Gastrocnemius medialis (tissue), 4 donors: ENCODE measurements at places on chromosomes 11 and 22. TPM values are rescaled to one million over a fixed set of nuclear protein-coding genes. Genes with fewer than 3 reads are reported as not detected.

GRCh38 chr22:36911887-36912661 lies 1.4 kb upstream of the CSF2RB start:
- no peak overlapping the region for H3K4me3 ChIP-seq
- no peak overlapping the region for H3K27ac ChIP-seq
- no peaks in the 10 kb centered on the region for H3K36me3 ChIP-seq
- no peaks in the 10 kb centered on the region for H3K27me3 ChIP-seq
- no peak for DNase-seq

- DNase-seq: no peak
- no peaks in the 10 kb centered on the region for H3K27me3 ChIP-seq
- no peaks in the 10 kb centered on the region for H3K36me3 ChIP-seq
These were observed 155.7 kb downstream of the AASDHPPT start for GRCh38 chr11:106233191-106233590.

Gene MAFF
- total RNA-seq: 25.5 TPM

Gene CLMP
- total RNA-seq: 2.3 TPM

Gene CBX7
- 52.4 TPM for total RNA-seq

DNA sequence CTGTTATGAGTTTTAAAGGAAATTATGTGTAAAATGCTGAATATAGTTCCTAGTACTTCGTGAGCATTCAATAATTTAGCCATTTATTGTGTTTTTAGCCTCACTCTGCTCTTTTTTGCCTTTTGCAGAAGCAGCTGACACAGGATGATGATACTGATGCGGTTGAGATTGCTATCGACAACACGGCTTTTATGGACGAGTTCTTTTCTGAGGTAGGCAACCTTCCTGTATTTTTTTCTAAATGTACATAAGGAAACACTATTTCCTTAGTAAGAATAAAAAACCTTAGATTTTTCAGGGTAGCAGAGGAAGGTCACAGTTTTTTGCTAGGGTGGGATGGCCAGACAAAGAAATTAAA lies 17.9 kb downstream of the STX3 start:
- no peaks in the 10 kb centered on the region for H3K27me3 ChIP-seq
- peaks cover 12% of the 10 kb centered on the region for H3K4me1 ChIP-seq
- peaks cover 22% of the 10 kb centered on the region for H3K36me3 ChIP-seq
- DNase-seq: no peak

DNA sequence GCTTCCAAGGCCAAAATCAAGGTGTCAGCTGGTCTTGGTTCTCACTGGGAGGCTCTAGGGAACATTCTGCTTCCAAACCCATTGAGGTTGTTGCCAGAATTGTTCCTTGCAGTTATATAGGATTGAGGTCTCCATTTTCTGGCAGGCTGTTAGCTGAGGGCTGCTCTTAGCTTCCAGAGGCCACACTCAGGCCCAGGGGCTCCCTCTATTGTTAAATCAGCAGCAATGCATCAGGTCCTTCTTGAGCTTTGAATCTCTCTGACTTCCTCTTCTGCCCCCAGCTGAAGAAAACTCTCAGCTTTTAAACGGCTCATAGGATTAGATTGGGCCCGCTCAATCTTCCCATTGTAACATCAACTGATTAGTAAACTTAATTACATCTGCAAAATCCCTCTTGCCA lies 39.3 kb upstream of the BSX start:
- H3K4me1 ChIP-seq: no peaks in the 10 kb centered on the region
- no peaks in the 10 kb centered on the region for H3K27me3 ChIP-seq
- H3K36me3 ChIP-seq: no peaks in the 10 kb centered on the region
- no peak for DNase-seq
- H3K27ac ChIP-seq: no peak overlapping the region

GRCh38 chr11:64739871-64740270 lies 4.1 kb downstream of the RASGRP2 start:
- no peak overlapping the region for H3K4me3 ChIP-seq
- H3K27ac ChIP-seq: no peak overlapping the region
- peaks cover 11% of the 10 kb centered on the region for H3K4me1 ChIP-seq
- no peaks in the 10 kb centered on the region for H3K36me3 ChIP-seq
- H3K27me3 ChIP-seq: no peaks in the 10 kb centered on the region
- no peak for DNase-seq

DNA sequence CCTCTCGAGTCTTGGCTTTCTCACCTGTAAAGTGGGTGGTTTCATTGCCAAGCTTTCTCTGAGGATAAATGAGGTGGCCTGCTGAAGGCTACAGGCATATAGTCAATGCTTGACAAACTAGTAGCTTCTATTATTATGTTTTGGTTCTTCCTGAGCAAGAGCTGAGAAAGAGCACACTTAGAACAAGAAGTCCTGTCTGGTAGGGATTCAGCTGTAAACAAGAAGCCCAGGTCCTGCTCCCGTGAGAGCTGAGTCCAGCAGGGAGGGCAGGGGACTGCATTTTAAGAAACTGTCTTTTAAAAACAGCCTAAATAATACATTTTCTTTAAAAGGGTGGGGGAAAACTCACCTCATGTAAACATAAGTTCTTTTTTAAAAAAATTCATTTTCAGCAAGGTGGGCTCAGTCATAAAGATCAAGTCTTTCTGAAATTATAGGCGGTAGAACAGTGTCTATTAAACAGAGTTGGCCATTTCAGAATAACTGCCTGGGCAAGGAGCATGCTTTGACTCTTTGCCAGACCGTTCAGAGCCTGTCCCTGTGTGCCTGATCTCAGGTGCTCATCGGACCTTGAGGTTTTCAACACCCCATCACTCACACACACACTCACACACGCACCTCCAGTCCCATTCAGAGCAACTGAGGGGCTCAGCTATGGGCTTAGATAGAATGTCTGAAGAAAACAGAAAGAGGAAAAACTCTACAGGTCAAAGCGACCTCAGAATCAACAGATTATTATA lies 29.2 kb upstream of the MYO18B start:
- DNase-seq: peak; percentile 20
- no peaks in the 10 kb centered on the region for H3K36me3 ChIP-seq
- peak overlapping the region; percentile 42 for H3K27ac ChIP-seq
- H3K27me3 ChIP-seq: no peaks in the 10 kb centered on the region

- H3K36me3 ChIP-seq: no peaks in the 10 kb centered on the region
- H3K27ac ChIP-seq: no peak overlapping the region
- no peak overlapping the region for H3K4me3 ChIP-seq
- peaks cover 4% of the 10 kb centered on the region for H3K4me1 ChIP-seq
- H3K27me3 ChIP-seq: no peaks in the 10 kb centered on the region
These were observed 16.9 kb downstream of the LMO2 start for GRCh38 chr11:33874910-33875490.

GRCh38 chr11:102580185-102580951 lies 44.8 kb downstream of the MMP20 start:
- H3K27me3 ChIP-seq: no peaks in the 10 kb centered on the region
- H3K27ac ChIP-seq: no peak overlapping the region
- DNase-seq: no peak
- H3K4me3 ChIP-seq: no peak overlapping the region
- no peaks in the 10 kb centered on the region for H3K4me1 ChIP-seq
- no peaks in the 10 kb centered on the region for H3K36me3 ChIP-seq

Gene MYRF
- not detected for total RNA-seq

DNA sequence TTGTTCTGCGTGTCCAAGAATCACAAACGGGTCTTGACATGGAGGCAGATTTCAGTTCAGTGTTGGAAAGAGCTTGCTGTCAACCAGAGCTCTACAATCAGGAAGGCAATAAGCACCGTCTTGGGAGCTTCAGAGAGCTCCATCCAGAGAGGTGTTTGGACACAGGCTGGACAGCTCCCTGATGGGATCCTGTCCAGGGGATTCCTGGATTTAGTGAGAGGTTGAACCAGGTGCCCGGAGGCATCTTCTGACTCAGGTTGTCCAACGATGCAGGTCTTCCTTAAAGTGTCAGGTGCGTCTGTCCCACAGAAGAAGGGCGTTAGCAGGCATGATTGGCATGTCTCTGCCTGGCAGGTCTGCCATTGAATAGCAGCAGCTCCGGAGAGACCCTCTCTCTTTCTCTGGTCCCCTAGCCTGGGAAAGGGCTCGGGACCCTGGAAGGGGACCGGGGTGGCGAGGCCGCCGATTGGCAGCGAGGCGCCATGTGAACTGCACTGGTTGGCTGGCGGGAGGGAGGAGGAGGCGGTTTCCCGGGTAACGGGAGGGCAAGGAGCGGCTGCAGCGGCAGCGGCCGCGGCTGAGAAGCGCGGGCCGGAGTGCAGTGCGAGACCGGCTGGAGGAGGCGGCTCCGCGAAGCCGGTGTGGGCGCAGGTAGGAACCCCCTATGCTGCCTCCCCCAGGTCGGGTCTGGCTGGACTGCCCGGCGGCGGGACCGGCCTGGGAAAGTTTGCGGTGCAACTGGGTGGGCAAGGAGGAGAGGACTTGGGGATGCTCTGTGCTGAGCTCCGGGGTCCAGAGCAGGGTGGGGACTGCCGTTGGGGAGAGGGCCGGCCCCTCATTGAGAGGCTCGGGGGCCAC lies 104.1 kb upstream of the E2F8 start:
- H3K27me3 ChIP-seq: peaks cover 60% of the 10 kb centered on the region
- H3K4me3 ChIP-seq: peak overlapping the region; percentile 49

DNA sequence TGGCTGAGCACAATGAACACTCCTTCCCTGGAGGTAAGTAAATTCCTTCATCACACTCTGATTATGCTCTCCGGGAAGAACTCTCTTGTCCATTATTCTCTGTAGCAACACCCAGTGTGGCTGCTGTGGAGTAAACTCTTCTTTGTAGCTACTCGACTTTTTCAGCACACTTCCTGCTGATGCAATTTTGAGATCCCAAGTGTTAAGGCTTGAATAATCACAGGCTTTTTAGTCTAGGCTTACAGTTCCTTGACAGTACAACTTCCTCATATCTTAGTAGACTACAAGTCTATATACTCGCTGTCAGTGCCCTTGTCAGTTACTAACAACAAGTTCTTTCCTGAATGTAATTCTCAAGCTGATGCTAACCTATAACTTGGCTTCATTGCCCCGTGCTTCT lies 301.8 kb upstream of the API5 start:
- no peak overlapping the region for H3K4me3 ChIP-seq
- H3K27ac ChIP-seq: no peak overlapping the region
- no peaks in the 10 kb centered on the region for H3K4me1 ChIP-seq
- H3K27me3 ChIP-seq: no peaks in the 10 kb centered on the region
- DNase-seq: no peak

Gene OR4A16
- not detected for total RNA-seq

Gene MMP11
- total RNA-seq: 3.6 TPM

DNA sequence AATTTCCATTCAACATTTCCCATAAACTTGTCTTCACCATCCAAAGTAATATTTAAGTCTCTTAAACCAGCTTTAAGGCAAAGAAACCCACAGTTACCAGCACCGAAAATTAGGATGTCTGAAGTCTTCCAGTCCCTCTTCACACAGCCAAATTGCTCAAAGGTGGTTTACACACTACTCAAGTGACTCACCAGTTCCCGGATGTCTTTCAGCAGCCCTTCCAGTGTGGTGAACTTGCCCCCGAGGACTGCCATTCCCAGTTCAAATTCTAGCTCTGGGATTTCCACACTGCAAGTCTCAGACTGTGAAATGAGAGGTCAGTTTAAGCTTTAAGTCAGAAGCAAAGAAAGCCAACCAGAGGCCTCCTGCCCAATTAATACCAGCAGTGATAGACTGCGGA lies 5.1 kb downstream of the ZPR1 start:
- no peak for DNase-seq
- H3K4me1 ChIP-seq: peaks cover 9% of the 10 kb centered on the region
- no peak overlapping the region for H3K4me3 ChIP-seq

DNA sequence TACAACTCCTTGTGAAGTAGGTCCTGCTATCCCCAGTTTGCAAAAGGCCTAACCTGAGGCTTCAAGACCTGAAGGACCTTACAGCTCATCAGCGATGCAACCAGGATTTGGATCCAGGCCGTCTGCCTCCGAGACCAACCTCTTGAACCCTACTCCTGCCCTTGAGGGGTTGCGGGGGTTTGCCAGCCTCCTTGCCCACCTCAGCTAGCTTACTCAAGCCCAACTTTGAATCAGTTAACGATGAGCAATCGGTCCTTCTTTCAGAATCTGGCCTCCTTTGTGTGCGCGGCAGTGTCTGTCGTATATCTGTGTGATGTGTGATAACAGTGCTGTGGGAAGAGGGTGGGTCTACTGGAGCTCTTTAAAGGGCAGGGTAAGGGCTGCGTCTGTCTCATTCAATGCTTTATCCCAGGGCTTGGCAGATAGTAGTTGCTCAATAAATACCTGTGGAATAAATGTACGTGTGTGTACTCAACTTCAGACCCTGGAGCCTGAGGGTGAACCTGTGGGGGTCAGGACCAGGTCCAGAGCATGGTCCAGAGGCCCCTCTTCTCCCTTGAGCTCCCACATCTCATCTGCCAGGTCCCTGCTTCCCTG lies 3.2 kb downstream of the CHRM1 start:
- H3K36me3 ChIP-seq: no peaks in the 10 kb centered on the region
- no peak overlapping the region for H3K4me3 ChIP-seq
- no peaks in the 10 kb centered on the region for H3K4me1 ChIP-seq
- peaks cover 9% of the 10 kb centered on the region for H3K27me3 ChIP-seq
- DNase-seq: no peak

GRCh38 chr11:129840236-129840635 lies 24.6 kb downstream of the TMEM45B start:
- no peaks in the 10 kb centered on the region for H3K4me1 ChIP-seq
- no peak for DNase-seq
- no peak overlapping the region for H3K4me3 ChIP-seq
- H3K27me3 ChIP-seq: no peaks in the 10 kb centered on the region
- no peak overlapping the region for H3K27ac ChIP-seq

Gene PGR
- 1.6 TPM for total RNA-seq

Gene TNNI2
- 3,728 TPM for total RNA-seq

DNA sequence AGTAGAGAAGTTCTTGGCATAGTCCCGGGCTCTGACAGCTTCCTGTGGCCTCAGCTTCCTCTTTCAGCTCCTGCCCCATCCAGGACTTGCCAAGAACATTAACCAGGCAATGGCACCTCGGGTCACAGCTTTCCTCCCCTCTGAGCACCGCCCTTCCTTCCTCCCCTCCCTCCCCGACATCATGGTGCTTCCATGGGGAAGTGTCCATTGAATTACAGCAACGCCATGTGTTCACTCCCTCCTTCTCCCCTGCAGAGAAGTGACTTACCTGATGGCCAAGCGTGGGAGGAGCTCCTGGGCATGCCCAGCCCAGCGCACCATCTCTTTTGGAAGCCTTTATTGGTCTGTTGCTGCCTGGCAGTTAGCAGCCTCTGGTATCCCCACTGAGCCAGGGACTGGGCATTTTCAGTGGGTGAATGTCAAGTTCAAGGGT lies 25.8 kb upstream of the DAGLA start:
- H3K4me3 ChIP-seq: no peak overlapping the region
- DNase-seq: peak; percentile 22
- no peaks in the 10 kb centered on the region for H3K36me3 ChIP-seq
- H3K27ac ChIP-seq: no peak overlapping the region
- H3K4me1 ChIP-seq: peaks cover 6% of the 10 kb centered on the region
- H3K27me3 ChIP-seq: no peaks in the 10 kb centered on the region

- no peaks in the 10 kb centered on the region for H3K36me3 ChIP-seq
- no peak overlapping the region for H3K4me3 ChIP-seq
- H3K27me3 ChIP-seq: no peaks in the 10 kb centered on the region
These were observed 40.1 kb upstream of the SCN3B start for GRCh38 chr11:123694551-123694950.
